Stimulated activated CD4-positive, alpha-beta T cell treated with anti-CD3 and anti-CD28 coated beads, Interleukin-4, amount 100 ng/mL, for 4 hours (primary cell): ENCODE measurements at places on chromosomes 1 and 21.

DNA sequence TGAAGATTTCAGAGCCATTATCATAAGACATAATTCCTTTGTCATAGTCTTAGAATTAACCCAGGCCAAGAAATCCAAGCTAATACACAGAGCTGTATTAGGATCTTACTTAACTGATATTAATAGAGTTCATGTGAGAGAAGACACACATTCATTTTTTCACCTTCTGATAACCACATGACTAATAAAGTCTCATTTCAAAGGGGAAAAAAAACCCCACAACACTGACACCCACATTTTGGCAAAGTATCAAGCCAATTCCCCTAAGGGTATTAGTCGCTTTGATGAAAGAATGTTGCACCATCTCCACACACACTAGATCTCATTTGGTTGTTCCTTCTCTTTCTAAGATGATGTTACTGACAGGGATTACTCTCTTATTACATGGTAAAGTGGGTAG is 344.4 kb upstream of the ESRRG start:
- DNase-seq, result no peak

GRCh38 chr1:77825131-77825709 is 45.8 kb downstream of the MIGA1 start:
- no peak for DNase-seq

DNA sequence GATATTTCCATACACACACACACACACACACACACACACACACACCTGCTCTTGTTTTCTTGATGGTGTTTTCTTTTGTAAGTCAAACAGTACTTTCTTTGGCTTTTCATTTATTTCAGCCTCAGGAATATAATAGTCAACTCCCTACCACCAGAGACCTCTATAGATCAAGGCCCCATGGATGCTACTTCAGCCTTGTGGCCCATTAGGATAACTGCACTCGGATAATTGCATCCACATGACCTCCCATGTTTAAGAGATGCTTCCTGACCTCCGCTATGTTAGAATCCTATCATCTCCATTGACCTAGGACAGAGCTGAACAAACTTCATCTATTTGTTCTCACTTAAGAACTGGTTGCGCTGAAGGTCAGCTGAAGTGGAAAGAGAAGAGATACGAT is 1094.0 kb upstream of the B3GALT2 start:
- no peak for DNase-seq

DNA sequence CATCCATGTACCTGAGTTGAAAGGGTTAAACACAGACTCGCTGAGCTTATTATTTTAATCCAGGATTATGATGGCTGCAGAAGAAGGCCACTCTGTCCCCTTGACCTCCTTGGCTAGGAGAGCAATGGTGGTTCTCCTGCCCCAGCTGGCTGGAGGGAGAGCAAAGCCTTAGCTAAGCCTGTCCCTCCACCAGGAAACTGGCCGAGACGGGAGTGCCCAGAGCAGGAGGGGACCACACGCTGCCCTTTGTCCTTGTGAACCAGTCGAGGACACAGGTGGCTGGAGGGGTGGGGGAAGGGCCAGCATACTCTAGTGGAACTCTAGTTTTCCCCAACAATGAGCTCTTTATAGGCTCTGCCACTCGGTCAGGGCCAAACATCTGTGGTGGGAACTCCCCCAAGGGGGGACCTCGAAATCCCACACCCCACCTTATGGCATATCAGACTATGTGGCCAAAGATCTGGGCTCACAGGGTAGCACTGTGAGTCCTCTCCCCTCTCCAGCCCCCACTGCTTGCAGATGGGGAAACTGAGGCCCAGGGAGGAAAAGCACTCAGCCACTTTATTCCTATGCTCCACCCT is 12.9 kb downstream of the KIAA1614 start:
- DNase-seq, result no peak

DNA sequence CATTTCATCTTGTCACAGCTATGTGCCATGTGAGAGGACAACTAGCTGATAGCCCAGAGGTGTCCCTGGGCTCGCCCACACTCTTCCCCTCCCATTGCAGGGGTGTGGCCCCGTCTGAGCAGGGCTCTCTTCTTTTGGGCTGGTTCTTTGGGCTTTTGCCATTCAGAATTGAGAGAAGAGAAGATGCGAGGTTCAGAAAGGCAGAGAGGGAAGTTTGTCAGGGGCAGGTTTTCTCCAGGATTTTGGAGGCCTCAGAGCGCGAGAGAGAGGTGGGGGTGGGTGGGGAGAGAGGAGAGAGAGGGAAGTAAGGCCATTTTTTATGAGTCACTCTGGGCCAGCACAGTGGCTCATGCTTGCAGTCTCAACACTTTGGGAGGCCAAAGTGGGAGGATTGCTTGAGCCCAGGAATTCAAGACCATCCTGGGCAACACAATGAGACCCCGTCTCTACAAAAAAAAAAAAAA is 5.2 kb downstream of the IFI6 start:
- DNase-seq, result no peak

DNA sequence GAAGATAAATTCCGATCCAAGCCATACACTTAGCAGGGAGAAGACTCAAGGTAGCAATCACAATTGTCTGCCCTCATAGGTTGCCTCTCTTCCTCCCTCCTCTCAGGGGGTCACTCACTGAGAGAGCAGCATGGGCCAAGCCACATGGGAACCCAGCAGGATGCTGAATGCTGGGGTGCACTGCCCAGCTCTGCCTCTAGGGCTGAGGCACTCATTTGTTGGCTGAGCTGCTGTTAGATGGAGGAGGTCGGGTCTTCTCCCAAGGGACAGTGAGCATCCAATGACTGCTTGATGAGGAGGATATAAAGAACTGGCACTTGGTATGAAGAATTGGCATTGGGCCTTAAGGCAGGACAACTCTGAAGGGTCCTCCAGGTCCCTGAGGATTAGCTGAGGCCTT is 418.8 kb downstream of the SIPA1L2 start:
- no peak for DNase-seq

GRCh38 chr1:30658014-30658336 is 65.4 kb downstream of the MATN1 start:
- DNase-seq, result no peak
